ENCODE measurements at places on chromosomes 3 and 15.
A peak's percentile ranks its signal among the peaks of the same experiment; 100 is the strongest.

DNA sequence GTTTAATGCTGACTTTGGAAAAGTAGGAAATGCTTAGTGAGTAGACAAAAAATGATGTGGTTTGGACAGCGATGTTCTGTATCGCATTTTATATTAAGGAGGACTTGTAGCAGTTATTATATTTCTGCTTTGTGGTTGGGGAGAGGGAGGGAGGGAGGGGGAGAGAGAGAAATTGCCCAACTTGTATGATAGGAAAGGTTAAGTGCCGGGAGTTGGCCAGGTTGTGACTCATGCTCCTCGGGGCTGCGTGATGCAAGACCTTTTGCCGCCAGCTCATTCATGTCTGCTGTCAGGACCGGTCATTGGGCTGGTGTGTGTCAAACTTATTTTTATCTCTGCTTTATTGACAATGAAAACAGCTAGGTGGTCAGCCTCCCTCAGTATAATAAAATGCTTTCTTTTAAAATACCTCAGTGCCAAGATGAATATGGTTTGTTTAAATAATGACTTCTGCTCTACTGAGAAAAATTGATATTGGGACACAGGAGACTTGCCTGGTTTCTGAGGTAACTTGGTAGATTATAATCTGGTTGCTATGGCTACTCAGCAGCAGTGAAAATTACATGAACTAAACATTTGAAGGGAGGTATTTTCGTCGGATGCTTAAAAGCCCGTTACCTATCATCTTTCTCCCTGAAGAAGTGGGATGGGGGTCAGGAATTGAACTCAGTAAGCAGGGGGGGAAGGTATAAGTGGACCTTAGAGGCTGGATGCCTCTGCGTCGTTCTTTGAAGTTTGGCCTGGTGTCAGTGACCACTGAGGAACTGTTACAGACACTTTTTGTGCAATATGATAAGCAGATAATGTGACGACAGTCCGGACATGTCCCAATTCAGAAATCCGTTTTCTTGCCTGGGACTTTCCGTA is 90.7 kb downstream of the FNDC3B start:
- DNase-seq = peak; percentile 89

DNA sequence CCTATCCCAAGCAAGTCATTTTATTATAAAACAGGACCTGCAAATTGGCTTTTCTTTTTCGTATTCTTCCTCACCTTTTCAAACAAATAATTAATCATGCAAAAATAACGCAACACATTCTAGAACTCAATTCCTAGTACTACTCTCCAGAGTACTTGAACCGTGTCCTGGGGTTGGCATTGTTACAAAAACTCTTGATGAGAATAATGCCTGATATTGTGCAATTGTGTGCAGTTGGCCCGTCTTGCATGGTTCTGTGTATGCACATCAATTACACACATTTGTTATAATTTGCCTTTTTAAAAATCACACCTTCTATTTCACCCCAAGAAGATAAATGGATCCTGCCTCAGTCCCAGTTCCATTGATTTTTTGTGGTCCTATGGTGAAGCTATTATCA is 205.4 kb downstream of the EPHB1 start:
- no peak for DNase-seq

GRCh38 chr15:74804935-74805334 is 7.7 kb upstream of the LMAN1L start:
- no peak for DNase-seq

DNA sequence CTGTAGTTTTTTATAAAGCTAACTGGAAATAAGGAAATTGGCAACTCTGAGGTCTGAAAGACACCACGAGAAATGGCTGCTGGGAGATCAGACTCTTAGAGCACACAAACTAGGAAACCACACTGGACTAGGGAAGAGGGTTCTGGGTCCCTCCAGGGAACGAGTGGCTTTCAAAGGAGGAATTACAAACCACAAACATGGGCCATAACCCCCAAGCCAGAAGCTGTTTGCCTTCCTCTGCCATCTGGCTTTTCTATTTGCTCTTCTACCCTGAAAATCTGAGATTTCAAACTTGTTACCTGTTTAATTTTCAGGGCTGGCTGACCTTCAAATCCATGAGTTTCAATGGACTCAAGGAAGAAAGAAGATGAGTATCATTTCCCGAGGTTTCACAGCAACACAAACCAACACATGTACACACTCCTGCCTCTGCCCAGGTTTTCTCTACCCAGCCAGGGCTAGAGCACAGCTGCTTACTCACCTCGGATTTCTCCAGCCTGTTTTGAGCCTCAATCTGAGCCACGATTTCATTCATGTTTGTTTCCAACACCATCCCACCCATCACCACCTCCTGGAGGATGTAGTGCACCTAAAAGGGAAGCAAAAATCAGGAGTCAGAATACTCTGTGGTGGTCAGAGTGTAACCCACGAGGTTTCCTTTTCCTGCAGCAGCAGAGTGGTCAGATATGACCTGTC is 22.6 kb upstream of the ANPEP start:
- DNase-seq = peak; percentile 44
